ENCODE measurements at places on chromosomes 1 and 21. TPM values are rescaled to one million over a fixed set of nuclear protein-coding genes. Genes with fewer than 3 reads are reported as not detected.

The LRRC53 gene
- total RNA-seq: not detected

The GJA5 gene
- total RNA-seq: not detected

The CCDC28B gene
- total RNA-seq: 5.0 TPM

The CFAP141 gene
- total RNA-seq: not detected

The FCGR2B gene
- 0.14 TPM for total RNA-seq

The LCA5L gene
- 0.88 TPM for total RNA-seq

The ZNF670 gene
- 2.9 TPM for total RNA-seq

The DNM3 gene
- 1.4 TPM for total RNA-seq

The RGS7 gene
- 0.29 TPM for total RNA-seq
